ENCODE measurements at places on chromosomes 4 and X.

- no peak for DNase-seq
These were observed 32.3 kb downstream of the ADGRA3 start for GRCh38 chr4:22483551-22483981.

GRCh38 chr4:119638359-119638758 is 9.8 kb upstream of the PDE5A start:
- DNase-seq, result no peak

- DNase-seq, result no peak
These were observed 283.6 kb downstream of the CFAP299 start for GRCh38 chr4:80619070-80619674.

DNA sequence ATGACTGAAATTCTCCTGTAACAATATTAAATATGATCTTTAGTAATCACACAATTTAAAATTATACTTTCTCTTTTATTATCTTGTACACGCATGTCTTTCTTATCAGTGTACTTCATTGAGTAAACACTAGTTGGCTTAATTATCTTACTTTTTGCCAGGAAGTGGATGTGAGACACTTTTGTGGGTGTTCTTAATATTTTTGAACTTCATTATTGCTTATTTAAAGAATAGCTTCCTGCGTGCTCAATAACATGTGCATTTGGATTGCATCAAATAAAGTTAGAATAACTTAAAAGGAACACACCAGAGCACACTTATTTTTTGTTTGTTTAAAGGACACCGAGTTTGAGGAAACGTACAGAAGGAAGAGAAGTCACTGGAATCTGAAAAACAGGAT is 128.5 kb upstream of the VEGFC start:
- DNase-seq, result no peak

DNA sequence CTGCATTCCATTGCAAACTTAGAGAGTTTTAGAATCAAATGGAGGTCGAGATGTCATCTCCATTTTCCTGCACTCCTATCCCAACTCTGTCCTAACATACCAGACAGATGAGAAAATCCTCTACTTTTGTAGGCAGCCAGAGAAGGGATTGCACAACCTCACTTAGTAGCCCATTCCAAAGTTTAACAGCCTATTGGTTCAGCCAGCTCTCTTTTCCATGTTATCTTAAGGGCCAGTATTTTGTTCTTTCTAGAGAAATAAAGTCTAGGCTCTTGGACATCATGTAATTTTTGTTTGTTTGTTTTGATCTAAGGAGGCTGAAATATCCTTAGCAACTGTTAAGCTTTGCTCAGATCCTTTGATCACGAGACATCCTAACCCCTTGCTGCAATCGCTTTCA is 173.0 kb downstream of the COX18 start:
- DNase-seq, result no peak

- DNase-seq, result no peak
These were observed 1.4 kb downstream of the AR start for GRCh38 chrX:67545036-67545821.

DNA sequence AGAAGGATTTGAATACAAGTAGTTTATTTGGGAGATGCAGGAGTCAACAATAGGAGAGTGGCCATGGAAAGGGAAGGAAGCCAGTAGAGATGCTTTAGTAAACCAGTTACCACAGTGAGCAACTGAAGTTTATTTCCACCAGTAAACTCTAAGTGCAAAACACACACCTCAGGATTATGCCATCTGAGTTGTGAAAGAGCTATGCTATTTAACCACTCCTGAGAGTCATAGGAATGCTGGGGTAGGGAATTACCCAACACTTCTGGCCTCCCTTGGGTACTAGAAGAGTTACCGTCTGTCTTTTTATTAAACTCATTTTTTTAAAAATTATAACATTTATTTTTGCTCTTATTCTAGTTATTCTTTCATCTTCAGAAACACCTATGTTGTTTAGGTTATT is 834.6 kb upstream of the AMOT start:
- DNase-seq, result no peak

DNA sequence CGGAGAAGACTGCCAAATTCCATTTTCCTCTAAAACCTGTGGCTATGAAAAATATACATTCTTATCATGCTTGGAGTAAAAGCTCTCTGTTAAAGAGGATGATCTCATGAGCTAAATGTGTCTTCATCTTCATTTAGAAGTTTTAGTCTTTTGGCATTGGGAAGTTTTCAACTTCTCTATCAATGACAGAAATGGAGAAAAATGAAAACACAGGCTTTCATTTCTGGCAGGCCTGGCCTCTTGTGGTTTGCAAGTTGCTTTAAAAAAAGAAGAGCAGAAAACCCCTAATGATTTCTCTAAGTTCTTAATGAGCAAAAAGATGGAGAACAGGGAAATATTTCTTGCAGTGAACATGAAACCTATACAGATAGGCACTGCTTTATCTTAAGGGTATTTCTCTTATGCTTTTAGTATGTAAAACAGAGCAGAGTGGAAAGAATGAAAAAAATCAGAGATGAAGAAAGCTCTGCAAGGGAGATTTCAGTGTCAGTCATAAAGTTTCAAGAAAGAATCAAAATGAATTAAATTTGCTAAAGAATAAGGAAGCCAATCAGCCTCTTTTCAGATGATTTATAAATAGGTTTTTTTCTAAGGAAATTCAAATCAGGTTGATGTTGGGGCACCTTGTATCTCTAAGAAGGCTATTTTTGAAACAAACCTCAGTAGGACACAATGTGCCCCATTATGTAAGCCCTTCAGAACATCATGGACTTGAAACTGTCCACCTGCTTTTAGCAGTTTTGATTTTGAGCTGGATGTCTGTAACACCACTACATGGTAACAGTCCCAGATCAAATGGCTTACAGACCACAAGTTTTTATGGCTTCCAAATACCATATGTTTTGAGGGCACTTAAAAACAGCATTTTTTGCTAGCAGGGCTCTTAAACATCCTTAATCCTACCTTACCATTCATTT is 225.0 kb downstream of the GRIA3 start:
- no peak for DNase-seq

DNA sequence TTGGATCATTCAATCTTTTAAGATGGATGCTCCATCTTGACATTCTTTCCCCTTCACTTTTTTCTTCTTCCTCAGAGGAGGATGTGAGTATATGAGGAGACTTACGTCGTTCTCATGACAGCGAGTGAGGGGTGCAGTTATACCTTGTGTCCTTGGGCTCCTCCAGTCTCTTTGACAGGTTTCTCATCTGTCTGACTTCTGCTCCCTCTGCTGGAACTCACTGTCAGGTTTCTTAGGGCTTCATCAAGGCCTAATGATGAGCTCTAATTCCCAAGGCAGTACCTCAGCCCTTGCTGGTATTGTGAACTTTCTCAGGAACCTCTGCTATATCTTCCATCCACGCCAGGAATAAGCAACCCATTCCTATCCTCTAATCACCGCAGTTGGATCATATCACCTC is 237.8 kb upstream of the ADGRL3 start:
- no peak for DNase-seq

DNA sequence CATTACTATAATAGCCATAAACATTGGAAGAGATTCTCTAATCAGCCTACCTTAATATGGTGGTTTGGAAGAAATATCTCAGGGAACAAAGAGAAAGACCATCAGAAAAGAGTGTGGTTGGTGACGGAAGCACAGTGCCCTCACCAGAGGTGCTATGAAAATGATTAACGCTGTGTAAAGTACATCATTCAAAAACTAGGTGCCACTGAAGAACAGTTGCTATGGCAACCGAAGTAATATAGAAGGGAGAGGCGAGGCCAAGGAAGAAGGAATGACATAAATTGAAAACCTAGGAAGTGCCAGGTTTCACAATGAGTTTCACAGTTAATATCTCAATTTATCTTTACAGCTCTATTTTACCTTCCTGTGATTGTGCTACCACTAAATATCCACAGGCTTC is 57.0 kb upstream of the ARSJ start:
- DNase-seq, result peak; percentile 4

DNA sequence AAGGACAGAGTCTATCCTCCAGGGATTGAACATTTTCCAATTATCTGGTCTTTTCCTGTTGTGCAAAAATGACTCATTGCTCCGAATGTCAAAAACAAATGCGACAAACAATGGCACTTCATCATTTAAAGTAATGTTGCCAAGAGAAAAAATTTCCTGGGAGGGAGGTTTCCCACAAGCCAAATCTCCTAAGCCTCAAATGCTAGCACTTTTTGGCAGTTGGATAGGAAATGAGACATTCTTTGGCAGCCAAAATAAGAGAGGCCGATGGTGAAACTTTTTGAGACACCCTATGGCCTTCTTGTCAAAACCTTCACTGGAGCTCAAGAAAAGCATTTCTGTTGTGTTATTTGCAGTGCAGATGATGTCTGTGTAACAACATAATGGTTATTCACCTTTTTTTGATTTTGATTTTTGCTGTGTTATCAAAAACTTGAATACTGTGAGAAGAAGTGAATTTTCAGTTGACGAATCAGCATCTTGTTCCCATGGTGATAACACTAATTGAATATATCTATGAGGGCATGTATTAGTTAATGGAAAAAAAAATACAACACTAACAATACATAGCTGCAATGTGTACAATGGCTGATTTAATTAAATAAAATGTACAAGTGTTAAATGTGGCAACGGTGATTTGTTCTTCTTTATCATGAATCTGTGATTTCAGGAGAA is 333.8 kb downstream of the ANK2 start:
- DNase-seq, result no peak

DNA sequence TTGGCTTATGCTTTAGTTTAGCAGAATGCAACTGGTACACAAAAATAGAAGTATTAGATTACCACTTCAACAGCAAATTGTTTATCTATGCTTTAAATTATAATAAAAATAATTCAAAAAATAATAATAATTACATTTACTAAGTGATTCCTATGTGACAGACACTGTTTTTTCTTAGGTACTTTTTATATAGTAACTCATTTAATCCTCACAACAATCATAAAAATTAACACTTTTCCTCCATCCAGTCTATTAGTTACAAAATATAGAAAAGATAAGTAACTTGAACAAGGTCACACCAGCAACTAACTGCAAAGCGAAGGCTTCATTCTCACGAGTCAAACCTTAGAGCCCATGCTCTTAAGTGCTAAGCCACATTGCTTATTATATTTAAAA is 155.2 kb downstream of the PDGFC start:
- DNase-seq, result no peak

DNA sequence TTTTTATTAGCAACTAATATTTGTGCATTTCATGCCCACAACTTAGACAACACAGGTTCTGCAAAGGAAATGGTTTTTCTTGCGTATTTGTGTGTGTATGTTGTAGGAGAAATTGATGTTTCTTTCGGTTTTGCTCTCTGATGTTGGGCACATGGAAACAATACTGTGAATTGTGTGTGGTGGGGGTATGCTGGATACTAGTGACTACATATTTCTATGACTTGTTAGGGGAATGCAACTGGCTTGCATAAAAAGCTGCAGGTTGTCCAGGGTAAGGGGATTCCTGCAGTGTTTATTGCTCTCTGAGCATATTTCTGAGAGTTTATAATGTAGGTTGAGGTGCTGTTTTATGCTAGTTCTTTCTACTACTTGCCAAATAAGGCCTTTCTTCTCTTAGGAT is 11.6 kb downstream of the DLG3 start:
- no peak for DNase-seq

- no peak for DNase-seq
These were observed 1.4 kb downstream of the LSM6 start for GRCh38 chr4:146176891-146177290.

GRCh38 chr4:111697176-111697942 is 447.9 kb upstream of the FAM241A start:
- no peak for DNase-seq

GRCh38 chrX:68139791-68140190 is 293.5 kb downstream of the OPHN1 start:
- no peak for DNase-seq

- DNase-seq, result no peak
These were observed 98.6 kb downstream of the RBM47 start for GRCh38 chr4:40530961-40531635.

DNA sequence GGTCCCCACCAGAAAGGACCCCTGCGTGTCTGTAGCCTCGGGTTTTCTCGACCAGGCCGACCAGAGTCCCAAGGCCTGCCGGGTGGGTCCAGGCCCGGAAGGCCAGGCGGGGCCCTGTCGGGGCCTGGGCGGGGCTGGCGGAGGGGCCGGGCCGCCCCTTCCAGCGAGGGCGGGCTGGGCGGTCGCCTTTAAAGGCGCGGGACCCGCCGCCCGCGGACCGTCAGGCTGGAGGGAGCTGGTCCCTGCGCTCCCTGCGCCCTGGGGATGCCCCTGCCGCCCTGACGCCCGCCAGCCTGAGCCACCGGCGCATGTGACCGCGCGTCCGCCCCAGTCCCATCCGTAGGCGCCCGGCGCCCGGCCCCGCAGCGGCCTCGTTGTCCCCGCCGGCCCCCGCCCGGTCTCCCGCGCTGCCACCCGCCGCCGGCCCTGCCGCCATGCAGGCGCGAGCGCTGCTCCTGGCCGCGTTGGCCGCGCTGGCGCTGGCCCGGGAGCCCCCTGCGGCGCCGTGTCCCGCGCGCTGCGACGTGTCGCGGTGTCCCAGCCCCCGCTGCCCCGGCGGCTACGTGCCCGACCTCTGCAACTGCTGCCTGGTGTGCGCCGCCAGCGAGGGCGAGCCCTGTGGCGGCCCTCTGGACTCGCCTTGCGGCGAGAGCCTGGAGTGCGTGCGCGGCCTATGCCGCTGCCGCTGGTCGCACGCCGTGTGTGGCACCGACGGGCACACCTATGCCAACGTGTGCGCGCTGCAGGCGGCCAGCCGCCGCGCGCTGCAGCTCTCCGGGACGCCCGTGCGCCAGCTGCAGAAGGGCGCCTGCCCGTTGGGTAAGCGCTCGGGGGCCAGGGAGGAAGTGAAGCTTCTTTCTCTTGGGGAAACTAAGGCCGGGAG is at the start of gene HTRA3:
TSS of gene HTRA3 (plus strand) at position 220 of the 883 bp plus-strand sequence. CDS start at position 435, 215 bp downstream.
- no peak for DNase-seq

DNA sequence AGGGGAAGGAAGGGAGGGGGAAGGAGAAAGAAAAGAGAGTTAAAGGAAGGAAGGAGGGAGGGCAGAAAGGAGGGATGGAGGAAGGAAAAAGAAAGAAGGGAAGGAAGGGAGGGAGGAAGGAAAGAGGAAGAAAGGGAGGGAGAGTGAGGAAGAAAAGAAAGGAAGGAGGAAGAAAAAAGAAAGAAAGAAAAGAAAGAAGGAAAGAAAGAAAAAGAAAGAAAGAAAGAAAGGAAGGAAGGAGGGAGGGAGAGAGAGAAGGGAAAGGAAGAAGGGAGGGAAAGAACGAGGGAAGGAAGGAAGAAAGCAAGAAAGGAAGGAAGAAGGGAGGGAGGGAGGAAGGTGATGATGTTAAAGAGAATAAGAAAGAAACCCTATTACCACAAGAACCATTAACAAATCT is 150.6 kb downstream of the MXRA5 start:
- DNase-seq, result no peak

DNA sequence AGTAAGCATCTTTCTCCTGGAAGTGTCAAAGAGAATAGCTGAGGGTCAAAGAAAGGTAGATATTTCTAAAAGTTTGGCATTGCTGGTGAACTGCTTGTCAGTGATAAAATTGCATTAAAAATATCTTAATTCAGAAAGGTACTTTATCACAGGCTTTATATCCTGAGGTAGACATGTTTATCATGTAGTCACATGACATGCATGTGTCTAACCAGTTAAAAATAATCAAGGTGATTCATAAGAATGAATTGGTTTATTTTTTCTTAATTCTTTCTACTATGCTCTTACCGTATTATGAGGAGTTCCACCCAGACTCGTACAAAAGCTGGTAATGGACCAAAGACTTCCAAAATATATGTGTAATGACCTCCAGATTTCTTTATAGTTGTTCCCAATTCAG is 6.1 kb downstream of the SLC7A11 start:
- no peak for DNase-seq

Data from NCI-H748 treated with DMSO at 0.1 percent for 48 hours (cell line).